HCT116 (cell line): ENCODE measurements at places on chromosomes 3 and 15.

DNA sequence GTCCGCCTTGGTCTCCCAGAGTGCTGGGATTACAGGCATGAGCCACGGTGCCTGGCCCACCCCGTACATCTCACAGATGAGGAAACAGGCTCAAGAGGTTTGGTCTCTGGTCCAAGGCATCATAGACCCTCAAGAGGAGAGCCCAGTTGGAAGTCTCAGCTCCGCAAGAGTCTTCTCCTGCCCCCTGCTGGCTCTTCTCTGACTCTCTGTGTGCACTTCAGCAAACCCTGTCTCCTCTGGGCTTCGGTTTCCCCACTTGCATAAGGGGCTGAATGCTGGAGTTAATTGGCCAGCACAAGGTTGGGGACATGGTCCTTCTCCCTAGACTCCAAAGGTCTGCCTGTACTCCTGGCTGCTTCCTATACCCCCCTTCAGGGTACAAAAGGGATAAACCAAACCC, 3.9 kb downstream of the MST1R start:
- DNase-seq: no peak

DNA sequence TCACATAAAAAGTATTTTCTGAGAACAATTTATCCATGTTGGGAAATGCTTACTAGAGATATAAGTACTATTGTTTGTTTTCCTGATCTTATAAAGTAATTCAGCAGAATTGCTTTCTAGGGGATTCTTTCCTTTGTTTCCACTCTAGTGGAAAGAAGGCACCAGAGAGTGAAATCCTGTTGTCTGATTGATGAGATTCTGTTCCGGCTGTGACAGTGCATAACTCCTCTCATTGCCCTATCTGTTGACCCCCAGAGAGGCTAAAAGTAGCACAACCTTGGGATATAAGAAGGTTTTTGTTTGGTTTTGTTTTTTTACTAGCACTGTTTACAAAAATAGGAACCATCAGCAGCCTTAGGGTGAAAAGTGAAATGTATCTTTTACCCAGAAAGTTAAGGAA, 114.1 kb downstream of the ALCAM start:
- DNase-seq: no peak

DNA sequence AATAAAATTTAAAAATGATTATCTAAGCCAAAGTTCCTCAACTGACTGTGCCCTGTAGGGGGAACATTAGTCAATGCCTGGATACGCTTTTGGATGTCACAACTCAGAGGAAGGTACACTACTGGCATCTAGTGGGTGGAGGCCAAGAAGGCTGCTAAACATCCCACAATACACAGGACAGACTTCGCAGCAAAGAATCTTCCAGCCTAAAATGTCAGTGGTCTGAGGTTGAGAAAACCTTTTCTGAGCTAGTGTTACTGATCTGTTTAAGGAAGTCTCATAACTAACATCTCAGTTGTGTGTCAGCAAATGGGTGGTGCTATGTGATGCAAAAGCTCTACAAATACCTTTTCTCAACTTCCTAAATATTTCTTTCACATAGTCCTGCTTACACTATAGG, 20.9 kb upstream of the LDHAL6B start:
- DNase-seq: no peak

- peak; percentile 53 for DNase-seq
These were observed 22.7 kb downstream of the MGLL start for GRCh38 chr3:127799476-127800222.

DNA sequence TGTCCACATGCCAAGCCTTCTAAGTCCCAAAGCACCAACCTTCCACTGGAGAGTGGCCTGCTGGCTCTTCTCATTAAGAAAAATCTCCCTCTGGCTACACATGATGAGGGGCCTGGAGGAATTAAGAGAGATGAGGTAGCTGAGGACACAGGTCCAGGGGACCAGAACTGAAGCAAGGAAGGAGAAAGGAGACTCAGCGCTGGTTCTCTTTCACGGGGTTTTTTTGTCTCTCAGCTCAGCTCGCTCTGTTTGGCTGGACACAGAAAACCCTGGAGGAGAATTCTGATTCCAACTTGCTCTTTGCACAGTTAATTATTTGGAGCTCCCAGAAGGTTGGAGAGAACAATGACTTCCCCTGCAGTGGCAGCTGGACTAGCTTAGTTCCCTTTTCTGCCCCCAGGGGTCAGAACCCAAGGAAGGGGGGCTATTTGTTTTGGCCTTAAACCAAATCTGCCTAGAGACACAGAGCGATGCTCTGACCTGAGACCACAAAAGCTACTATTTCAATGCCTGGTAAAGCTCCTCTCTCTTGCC, 507.6 kb downstream of the FHIT start:
- no peak for DNase-seq

GRCh38 chr3:51986010-51986947, 2.9 kb downstream of the ACY1 start:
- DNase-seq: no peak

DNA sequence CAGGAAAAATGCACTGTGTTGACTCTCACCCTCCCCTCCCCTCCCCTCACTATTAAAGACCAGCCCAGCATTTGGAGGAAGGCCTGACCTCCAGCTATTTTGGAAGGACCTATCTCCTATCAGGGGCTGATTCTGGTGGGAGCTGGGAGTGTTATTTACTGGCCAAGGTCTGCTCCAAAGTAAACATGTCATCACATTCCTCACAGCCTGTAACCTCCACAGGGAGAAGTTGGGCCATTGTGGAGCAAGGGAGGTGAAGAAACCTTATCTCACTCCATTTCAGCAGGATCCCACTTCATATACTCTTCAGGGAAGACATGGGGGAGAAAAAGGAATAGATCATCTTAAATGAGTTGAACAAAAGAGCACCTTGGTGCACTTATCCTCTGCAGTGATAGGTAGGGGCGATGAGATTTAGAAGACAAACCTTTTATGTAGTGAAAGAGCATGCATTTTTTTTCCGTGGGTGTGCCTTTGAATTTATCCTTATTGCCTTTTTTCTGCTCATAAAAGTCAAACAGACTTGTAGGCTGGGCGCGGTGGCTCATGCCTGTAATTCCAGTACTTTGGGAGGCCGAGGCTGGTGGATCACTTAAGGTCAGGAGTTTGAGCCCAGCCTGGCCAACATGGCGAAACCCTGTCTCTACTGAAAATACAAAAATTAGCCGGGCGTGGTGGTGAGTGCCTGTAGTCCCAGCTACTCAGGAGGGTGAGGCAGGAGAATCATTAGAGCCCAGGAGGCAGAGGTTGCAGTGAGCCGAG, 15.6 kb upstream of the FLNB start:
- no peak for DNase-seq

DNA sequence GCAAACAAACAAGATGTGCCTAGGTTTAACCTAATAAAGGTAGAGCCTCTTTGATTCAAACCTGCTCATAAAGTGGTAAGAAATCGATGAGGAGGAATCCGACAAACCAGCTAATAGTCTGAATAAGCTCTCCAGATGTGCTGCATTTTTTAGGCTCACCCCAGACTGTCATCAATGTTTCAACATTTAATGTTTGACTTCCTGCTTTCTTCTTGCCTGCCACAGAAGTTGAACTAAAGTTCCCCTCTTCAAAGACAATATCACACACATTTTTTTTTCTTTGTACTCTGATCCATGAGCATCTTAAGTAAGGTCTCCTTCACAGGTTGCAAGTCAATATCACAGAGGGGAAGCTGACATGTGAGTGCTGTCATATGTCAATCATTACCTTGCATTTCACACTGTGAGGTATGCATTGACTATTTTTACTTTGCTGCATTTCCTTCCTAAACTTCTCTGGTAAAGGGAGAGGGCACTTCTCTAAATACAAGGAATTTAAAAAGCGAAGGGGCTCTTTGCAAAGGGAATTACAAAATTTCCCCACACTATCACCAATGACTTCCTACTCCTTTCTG, 172.3 kb upstream of the MCTP2 start:
- DNase-seq: no peak

- peak; percentile 68 for DNase-seq
These were observed 79.6 kb upstream of the SPATA12 start for GRCh38 chr3:56980798-56981390.

- no peak for DNase-seq
These were observed 1.3 kb upstream of the DPP8 start for GRCh38 chr15:65518633-65519285.

- no peak for DNase-seq
These were observed 232.0 kb upstream of the IGF1R start for GRCh38 chr15:98416222-98416855.

- no peak for DNase-seq
These were observed 397 bp downstream of the PLXND1 start for GRCh38 chr3:129605922-129606635.

DNA sequence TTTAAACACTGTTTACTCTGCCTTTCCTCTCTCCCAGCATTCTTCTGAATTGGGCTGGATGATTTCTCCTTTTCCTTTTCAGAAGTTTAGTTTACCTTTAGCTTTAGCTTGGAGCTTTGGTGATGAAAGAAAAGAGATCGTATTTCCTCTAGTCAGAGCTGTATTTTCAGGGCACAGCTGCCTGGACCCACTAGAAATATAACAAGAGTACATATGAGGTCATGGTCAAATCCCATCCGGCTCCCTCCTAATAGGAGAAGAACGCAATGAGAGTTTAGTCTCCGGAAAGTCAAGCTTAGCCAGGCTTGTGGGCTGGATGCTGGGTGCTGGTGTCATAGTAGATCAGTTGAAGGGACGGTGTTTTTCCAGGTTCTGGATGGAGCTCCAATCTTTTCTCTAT, 177.1 kb upstream of the PFN2 start:
- no peak for DNase-seq

GRCh38 chr3:142226474-142226873, 1.1 kb upstream of the GK5 start:
- no peak for DNase-seq

DNA sequence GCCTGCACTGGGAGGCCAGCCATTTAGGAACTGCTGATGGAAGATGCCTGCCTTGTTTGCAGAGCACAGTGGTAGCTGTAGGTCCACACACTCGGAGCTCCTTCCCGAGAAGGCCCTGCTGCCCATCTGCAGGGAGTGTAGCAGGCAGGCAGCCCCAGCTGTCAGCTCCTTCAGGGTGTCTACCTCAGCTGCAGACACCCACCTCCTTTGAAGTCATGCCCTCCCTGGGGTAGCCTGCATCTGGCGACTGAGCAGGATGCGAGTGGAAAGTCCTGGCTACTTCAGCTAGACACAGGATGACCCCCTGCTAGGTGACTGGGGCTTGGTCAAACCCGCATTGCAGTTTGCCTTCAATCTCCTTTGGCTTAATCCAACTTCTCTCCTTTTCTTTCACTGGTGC, 93.2 kb upstream of the TLE3 start:
- no peak for DNase-seq
